ENCODE measurements at places on chromosomes 1 and 21. TPM values are rescaled to one million over a fixed set of nuclear protein-coding genes. Genes with fewer than 3 reads are reported as not detected.

DNA sequence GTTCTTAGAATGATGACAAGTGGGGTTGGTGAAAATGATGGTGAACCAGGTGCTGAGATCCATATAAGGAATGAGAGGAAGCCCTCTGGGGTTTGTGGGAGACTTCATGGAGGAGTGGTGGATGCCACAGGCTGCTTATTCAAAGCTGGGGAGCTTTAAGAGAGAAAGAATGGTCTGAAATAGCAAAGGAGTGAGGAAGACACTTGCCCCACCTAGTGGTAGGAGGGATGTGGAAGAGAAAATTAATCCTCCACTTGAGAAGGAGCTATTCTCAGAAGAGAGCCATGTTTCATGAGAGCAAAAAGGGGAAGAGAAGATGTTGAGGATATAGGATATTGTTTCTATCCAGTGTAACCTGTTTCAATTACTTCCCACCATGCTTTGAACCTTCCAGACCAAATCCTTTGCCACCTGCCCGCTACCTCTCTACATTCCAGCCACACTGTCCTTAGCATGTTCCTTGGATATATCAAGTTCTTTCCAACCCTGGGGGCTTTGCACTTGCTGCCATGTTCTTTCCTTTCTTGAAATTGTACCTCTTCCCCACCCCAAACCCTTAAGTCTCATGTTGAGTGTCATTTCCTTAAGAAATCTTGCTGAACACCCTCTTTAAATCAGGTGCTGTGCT is 19.6 kb upstream of the ZNF648 start:
- H3K4me3 ChIP-seq = no peak overlapping the region
- no peaks in the 10 kb centered on the region for H3K4me1 ChIP-seq
- H3K27me3 ChIP-seq = no peaks in the 10 kb centered on the region
- no peak overlapping the region for H3K27ac ChIP-seq
- no peaks in the 10 kb centered on the region for H3K36me3 ChIP-seq

DNA sequence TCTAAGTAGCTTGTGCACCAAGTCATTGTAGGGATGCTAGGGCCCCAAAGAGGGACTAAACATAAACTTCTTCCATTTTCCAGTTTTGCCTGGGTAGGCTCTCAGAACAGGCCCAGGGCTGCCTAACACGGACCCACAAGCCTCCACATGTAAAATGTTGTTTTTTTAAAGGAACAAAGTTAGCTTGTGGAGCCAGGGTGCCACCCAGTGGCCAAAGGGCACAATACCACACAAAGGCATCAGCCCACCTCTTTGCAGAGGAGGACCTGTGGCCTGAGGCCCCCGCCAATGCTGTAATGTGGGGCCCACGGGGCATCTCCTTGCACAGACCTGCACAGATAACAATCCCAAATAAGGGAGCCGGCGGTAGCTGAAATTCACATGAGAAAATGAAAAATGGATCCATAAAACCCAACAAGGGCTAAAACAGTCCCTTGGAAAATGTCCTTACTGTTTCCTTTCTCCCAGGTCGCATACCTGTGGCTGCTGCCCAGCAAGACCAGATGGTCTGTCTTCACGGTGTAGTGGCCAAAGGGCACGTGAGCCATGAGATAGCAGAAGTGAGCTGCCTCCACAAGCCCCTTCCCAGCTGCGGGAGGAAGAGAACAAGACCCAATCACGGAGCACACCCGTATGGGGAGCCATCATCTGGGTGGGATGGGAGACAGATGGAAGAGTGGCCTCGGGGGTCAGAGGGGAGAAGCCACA is 23.8 kb downstream of the SEC16B start:
- no peaks in the 10 kb centered on the region for H3K27me3 ChIP-seq
- H3K27ac ChIP-seq = no peak overlapping the region

DNA sequence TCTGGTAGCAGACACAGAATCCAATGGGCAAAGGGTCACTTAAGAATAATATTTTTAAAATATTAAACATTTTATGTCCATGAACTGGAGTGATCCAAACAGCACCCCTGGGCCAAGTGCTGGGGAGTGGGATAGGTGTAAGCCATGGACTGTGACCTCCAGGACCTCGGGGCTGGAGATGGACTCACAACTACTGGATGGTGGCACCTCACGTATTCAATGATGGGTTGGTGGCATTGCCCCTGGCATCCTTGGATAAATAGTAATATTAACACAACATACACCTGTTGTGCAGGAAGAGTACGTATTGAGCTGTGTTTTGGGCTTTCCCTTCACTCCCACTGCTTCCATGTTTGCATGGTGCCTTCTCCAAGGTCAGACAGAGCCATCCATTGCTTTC is 39.3 kb upstream of the TENT5C start:
- no peaks in the 10 kb centered on the region for H3K36me3 ChIP-seq
- no peaks in the 10 kb centered on the region for H3K27me3 ChIP-seq
- no peak overlapping the region for H3K27ac ChIP-seq
- H3K4me3 ChIP-seq = no peak overlapping the region
- DNase-seq = no peak

DNA sequence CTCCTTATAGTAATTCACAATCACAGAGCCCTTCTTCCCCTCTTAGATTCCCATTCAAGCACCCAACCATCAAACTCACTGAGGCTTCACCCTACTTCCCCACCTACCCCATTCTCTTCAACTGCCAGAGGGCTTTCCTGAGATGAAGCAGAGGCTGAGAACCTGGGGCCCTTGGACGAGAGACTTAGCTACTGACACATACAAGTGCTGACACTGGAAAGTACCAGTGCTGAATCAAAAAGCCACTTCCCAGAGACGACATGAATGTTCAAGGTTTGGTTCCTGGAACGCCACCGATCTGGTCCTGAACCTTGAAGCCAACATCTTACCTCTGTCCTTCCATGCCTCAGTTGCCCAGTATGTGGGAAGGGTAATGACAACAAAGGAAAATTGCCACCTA is 16.6 kb upstream of the RAP1A start:
- H3K36me3 ChIP-seq = no peaks in the 10 kb centered on the region
- DNase-seq = no peak
- no peak overlapping the region for H3K4me3 ChIP-seq
- H3K27ac ChIP-seq = no peak overlapping the region
- no peaks in the 10 kb centered on the region for H3K27me3 ChIP-seq

DNA sequence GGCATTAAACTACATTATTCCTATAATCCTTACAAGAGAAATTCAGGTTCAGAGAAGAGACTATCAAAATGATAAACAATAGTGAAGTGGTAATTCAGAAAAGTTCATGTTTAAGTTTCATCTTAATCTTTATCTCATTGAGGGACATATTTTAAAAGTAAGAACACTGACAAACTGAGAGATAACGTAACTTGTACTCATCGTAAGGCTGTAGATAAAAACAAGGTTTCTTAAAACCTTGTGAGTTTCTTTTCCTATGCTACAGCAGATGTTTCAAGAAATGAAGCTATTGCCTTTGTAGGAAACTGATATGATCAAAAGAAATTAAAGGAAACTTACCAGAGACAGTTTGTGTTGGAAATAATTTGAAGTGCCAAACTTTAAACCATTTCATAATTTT is 65.0 kb downstream of the RERE start:
- H3K27me3 ChIP-seq = no peaks in the 10 kb centered on the region
- no peak for DNase-seq
- H3K36me3 ChIP-seq = no peaks in the 10 kb centered on the region
- no peak overlapping the region for H3K27ac ChIP-seq
- H3K4me1 ChIP-seq = no peaks in the 10 kb centered on the region

GRCh38 chr1:85351202-85351828 is 74.9 kb upstream of the BCL10 start:
- no peak overlapping the region for H3K27ac ChIP-seq
- H3K4me3 ChIP-seq = no peak overlapping the region
- no peaks in the 10 kb centered on the region for H3K36me3 ChIP-seq
- no peaks in the 10 kb centered on the region for H3K27me3 ChIP-seq

DNA sequence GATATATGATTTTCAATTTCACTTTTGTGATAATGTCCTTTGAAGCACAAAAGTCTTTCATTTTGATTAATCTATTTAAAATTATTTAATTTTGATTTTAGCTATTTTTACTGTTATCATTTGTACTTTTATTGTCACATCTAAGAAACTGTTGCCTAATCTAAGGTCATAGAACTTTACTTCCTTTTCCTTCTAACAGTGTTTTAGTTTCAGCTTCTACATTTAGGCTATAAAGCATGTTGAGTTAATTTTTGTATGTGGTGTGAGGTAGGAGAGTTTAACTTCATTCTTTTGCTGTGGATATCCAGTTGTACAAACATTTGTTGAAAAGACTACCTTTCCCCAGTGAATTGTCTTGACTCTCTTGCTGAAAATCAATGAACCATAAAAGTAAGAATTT is 204.5 kb downstream of the TM2D1 start:
- no peak overlapping the region for H3K27ac ChIP-seq
- no peaks in the 10 kb centered on the region for H3K27me3 ChIP-seq
- no peaks in the 10 kb centered on the region for H3K36me3 ChIP-seq
- H3K4me3 ChIP-seq = no peak overlapping the region
- DNase-seq = no peak

Gene POGK
- total RNA-seq = 23.8 TPM

Measured in uterus (tissue), 4 donors.